NCI-H1048 (cell line): ENCODE measurements at places on chromosomes 7 and 10.

GRCh38 chr10:26044141-26044749 is 110.2 kb downstream of the MYO3A start:
- no peak for DNase-seq

DNA sequence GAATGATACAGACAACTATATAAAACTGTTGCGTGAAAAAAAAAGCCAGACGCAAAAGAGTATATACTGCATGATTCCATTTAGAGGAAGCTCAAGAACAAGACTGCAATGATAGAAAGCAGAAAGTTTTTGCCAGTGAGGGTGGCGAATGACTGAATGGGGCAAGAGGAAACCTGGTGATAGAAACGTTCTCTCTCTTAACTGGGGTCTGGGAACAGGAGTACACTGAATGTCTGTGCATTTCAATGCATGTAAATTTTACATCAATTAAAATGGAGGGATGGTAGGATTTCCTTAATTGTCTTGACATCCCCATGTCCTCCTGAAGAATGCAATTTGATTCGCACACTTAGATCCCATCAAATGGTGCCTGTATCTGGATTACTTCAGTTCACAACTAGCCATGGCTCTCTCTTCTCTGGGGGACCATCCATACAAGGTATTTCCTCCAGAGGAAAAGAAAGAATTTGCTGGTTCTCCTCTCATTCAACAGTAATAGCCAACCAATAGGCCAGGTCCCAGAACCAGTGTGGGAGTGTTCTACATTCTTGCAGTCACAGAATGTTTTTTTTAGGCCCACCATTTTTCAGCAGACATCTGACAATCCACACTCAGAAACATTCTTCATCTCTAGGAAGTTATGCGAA is 221.0 kb upstream of the KLF14 start:
- DNase-seq, result no peak

GRCh38 chr10:11274452-11274851 is 256.8 kb downstream of the CELF2 start:
- no peak for DNase-seq

DNA sequence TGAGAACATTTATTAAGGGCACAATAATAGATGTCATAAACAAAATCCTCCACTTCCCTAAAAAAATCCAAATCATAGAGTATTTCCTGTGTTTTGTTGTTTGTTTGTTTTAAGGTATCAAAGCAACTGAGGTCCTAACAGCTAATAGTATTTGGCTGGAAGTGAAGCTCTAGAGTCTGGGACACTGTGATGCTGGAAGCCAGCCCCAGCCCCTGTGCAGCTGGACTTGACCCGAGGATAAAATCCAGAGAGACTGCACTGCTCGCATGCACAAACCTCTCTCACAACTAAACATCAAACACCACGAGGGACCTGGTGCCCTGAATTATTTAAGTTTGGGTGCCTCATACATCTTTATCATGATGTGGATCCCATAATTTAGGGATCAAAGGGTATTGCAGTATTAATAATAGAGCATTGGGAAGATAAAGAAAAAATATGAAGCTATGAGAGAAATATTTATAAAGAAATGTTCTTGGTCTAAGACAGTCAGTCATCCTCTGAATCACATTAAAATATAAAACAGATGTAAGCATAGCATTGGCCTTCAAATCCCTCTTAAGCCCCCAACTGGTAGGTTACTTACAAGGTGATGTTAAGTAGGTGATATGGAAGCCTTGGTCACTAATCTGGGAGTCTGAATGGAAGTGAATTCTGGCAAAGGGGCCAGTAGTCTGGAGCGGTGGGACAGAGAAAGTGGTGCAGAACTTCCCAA is 44.4 kb downstream of the CUBN start:
- no peak for DNase-seq

DNA sequence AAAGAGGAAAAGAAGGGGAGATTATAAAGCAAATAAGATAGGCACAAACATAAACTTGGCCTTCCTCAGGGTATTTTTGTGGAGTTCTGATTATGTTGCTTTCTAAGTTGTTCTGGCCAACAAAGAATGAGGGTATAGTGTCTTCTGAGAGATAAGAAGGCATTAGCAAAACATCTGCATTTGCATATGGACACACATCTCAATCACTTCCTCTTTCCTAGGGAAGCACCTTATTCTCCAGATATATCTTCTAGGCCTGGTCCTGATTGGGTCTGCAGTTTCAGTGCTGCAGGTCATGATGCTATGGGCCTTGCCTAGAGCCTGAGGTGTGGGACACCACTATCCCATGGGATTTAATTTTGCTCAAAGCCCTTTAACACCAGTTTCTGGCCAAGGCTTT is 308.8 kb upstream of the PHYHIPL start:
- DNase-seq, result no peak

DNA sequence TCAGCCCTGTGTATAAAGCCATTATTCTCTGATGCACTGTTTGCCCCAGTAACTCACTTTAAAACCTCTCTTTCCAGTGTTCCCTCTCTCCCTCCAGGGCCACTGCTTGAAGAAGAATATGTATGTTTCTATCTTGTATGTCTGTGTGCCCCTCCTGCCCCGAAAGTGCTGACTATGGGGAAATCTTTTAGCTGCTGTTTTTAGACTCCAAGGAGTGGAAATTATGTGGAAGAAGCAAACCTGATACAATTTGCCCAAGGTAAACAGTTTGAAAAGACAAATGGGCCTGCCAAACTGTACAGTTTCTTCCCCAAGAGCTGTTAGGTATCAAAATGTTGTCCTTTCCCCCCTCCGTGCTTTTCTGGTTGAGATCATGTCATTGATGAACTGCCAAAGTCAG is 3.4 kb downstream of the ADRA2A start:
- DNase-seq, result no peak

DNA sequence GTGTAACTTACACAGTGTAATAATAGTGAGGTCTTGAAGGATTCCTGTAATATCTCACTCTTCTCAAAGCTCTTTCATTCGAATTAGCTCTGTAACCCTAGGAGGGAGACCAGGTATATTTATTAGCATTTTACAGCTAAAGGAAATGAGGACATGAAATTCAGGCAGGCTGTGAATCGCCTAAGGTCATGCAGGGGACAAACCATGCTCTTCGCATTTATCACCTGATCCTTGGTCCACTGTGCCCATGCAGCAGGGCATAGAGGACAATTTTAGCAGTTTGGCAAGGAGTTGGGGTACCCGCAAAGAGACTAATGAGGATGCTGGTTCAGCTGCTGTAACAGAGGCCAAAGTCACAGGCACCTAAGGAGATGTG is 14.8 kb upstream of the LAMB1 start:
- DNase-seq, result no peak

DNA sequence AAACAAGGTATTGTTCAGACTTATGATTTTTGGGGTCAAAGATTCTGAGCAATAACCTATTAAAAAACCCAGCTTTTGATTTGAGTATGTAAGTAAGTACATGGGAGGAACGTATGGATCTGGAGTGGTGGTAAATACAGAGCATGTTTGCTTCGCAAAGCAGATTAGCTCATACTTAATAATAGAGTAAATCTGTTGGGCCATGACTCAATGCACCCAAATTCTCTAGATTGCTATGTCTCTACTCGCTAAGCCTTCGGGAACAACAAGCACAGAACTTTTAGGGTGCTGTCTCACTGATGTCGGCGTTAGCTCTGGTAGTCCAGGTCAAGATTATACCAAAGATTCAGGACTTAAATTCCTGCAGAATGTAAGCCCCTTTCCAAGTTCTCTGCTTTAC is 807 bp upstream of the MINPP1 start:
- no peak for DNase-seq

DNA sequence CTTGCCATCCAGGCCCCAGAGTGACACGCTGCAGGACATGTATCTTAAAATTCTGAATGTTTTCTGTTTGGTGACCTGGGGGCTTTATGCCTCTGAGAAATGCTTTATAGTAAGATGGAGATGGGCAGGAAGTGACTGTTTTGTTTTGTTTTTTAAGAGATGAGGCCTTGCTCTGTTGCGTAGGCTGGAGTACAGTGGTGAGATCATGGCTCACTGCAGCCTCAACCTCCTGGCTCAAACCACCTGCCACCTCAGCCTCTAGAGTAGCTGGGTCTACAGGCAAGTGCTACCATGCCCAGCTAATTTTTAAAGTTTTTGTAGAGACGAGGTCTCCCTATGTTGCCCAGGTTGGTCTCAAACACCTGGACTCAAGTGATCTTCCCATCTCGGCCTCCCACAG is 20.6 kb downstream of the ZNF777 start:
- no peak for DNase-seq

GRCh38 chr10:130934293-130935127 is 377.0 kb downstream of the TCERG1L start:
- DNase-seq, result no peak

DNA sequence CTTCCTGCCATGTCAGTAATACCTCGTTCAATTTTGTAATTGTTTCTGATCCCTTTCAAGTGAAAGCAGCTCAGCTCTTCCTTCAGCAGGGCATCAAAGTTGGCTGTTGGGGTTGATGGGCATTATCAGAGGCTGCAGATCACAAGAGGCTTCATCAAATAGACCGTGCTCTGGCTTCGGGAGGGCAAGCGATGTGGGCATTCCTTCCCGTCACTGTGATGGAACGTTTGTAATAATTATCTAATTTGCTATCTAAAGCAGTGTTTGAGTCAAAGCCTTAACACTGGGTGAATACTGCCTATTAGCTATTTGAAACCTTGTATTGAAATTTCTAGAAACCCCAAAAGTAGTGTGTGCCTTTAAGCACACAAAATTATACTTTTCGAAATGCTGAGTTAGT is 170.1 kb downstream of the OTUD1 start:
- no peak for DNase-seq

- DNase-seq, result no peak
Observed at GRCh38 chr10:14477408-14477710, 146.6 kb upstream of the FRMD4A start.

DNA sequence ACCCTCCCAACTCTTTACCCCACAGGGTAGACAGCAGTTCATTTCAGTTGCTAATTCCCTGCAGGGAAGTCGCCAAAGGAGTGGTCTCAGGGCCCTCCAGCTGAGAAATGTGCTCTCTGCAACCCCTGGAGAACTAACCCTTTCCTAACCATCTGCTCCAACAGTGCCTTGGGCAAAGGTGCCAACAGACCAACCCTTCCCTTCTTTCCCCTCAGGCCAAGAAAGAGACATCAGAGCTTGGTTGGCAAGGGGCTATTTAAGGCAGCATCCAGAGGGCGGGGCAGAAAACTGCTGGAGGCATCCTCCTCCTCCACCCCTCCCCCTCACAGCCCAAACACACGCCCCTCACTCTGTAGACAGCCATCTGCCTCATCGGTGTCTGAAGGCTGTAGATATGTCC is 1.7 kb downstream of the SORBS1 start:
- DNase-seq, result no peak

- no peak for DNase-seq
Observed at GRCh38 chr10:79982362-79982800, 33.5 kb upstream of the SFTPD start.

- DNase-seq, result no peak
Observed at GRCh38 chr7:6127110-6127490, 95.9 kb downstream of the ANKRD61 start.

DNA sequence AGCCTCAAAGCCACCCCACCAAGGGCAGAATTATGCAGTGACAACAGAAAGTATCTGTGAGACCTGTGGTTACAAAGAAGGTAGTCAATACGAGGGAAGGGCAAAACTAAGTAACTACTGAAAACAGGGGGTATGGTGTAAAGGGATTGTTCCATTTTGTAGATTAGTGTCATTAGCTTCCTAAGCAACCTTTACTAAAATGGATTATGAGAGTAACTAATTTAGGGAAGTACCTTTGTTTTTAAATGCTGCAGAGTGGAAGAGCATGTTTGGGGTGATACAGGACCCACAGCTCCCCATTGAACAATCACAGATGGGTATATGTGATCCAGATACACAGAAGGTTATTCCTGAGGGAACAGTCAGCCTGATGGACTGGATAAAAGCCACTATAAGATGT is 51.3 kb upstream of the TAC1 start:
- DNase-seq, result no peak

GRCh38 chr10:97124211-97124610 is 61.5 kb downstream of the SLIT1 start:
- DNase-seq, result no peak

- DNase-seq, result no peak
Observed at GRCh38 chr10:75733135-75733890, 301.9 kb downstream of the LRMDA start.

GRCh38 chr10:93916257-93917063 is 22.7 kb downstream of the SLC35G1 start:
- no peak for DNase-seq
